Activated T-helper 1 cell treated with Interleukin-2 at 50 U/mL for 16 hours (primary cell): ENCODE measurements at places on chromosomes 11 and 22.
A peak's percentile ranks its signal among the peaks of the same experiment; 100 is the strongest.

GRCh38 chr22:47063071-47063509 is 300.6 kb downstream of the TBC1D22A start:
- no peak for DNase-seq

DNA sequence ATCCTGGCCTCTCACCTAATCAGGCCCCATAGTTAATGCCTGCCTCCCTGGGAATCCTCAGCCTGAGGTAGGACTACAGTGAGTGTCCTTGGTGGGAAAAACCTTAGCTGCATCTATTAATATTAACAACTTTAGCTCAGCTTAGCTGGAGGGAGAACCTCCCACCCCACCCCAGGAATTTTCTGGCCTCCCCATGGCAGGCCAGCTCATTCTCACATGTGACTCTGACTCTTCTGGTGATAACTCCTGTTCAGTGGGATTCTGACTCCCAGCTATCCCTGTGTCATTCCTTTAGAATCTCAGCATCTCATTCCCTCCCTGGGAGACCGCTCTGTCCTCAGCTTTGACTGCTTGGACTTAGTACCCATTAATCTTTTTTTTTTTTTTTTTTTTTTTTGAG is 14.5 kb downstream of the ART5 start:
- no peak for DNase-seq

DNA sequence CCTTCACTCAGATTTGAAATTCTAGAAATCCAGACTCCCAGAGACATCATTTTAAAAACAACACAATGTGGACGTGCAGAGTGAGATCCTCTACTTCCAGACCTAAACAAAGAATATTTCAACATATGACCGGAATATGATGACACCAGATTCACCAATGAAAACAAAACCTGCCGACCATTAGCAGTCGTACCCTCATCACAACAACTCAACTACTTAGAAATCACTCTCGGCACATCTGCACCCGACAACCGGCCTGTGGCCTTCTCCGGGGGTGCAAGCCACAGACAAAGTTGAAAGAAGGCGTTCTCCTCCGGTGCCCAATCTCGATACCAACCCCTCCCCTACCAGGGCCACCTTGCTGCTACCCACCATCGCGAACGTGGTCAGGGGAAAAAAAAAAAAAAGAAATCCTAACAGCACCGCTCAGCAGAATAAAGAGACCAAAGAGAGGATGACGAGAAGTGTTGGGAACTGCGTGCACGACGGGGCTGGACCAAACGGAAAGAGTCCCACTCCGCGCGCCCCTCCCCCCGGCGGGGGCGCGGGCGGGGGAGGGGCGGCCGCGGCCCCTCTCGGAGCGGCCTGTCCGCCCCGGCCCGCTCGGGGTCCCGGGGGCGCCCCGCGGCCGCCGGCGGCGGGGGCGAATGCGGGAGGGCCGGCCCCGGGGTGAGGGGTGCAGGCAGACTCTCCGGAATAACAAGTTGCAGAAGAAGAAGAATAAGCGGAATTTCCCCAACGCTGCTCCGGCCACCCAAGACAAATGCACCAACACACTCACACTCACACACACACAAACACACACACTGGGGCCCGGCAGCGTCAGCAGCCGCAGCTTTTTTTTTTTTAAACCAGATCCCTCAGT is 1.7 kb downstream of the PHF21A start:
- peak; percentile 38 for DNase-seq

DNA sequence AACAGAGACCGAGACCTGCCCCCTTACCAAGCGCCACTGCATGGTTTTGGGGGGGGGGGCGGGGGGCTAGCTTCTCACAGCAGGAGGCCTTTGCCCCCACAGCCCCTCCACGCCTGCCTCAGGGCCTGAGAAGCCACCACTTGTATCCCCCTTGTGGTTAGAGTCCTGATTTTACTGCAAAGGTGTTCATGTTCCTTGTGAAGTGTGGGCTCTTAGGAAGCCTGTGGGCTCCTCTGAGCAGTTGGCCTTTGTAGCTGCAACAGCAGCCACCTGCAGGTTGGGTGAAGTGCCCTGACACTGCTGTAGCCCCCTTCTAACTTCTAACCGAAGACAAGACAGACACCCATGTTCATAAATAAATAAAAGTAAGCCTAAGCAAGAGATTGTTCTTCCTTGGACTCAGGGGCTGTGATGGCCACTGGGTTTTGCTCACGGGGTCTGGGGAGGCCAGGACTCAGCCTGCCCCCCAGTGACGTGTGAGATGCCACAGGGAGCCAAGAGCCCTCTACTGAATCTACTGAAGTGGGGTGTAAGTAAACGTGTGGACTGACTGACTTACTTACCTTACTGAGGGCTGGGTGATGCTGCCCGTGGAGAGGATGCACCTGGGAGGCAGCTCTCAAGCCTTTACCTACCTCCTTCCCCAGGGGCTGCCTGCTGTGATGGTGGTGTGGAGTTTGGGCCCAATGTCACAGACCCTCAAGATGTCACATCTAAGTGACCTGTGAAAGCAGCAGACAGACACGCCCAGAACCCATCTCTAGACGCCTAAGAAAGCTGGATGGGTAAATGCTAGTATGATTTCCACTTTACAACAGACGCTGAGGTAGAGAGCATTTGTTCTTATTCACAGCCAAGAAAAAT is 25.8 kb downstream of the USP35 start:
- no peak for DNase-seq

DNA sequence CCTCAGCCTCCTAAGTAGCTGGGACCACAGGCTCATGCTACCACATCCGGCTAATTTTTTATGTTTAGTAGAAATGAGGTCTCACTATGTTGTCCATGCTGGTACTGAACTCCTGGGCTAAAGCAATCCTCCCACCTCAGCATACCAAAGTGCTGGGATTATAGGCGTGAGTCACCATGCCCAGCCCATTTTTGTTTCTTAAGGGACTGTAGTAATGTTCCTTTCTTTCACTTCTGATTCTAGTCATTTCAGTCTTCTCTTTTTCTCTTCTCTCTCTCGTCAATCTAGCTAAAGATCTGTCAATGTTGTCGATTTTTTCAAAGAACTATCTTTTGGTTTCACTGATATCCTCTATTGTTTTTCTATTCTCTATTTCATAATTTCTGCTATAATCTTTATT is 111.0 kb upstream of the APOA1 start:
- no peak for DNase-seq

DNA sequence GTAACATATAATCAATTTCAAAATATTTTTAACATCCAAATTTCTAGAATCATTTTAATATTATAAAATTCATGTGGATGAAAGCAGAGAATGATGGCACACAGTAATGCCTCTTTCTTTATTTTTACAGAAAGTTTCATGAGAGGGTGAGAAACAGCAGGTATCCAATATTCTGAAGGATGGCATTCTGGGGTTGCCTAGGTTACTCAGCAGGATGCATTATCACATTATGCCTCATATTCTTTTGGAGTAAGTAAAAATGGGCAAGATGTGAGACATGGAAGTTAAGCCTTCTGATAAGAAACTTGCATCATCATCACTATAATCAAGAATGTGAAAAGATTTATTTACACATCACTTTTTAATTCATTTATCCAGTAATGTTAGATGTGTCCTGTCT is 148.7 kb upstream of the PGR start:
- no peak for DNase-seq

GRCh38 chr22:40478338-40479125 is 108.1 kb downstream of the SGSM3 start:
- no peak for DNase-seq

GRCh38 chr11:104254347-104254746 is 90.4 kb upstream of the PDGFD start:
- DNase-seq, result no peak

DNA sequence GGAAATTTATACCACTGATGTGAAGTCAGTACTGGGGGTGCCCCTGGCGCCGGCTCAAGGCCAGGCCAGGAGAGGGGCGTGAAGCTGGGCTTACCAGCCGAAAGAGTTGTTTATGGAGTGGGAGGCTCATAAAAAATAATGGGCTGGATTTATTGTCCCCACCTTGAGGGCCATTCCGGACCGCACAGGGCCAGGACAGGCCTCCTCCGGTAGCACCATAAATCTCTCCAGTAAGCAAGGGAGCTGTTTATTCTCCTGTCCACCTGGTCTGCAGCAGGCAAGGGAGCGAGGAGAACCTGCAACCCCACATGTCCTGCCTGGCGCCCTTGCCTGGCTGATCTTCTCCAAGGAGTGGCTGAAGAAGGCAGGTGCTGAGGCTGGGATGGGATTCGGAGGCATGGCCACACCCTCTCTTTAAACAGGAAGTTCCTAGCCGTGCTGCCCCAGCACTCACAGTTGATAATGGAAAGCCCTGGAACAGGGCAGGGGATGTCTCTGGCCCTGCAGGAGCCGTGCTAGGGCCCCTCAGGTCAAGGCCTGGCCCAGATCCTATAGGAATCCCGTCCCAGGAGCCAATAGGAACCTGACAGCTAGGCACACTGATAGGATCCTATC is 65.1 kb downstream of the SCUBE1 start:
- DNase-seq, result no peak

GRCh38 chr11:101862391-101863233 is 52.2 kb upstream of the CEP126 start:
- DNase-seq, result no peak

GRCh38 chr22:27407369-27407985 is 394.1 kb downstream of the MN1 start:
- no peak for DNase-seq

GRCh38 chr11:111591187-111591960 is 10.9 kb upstream of the SIK2 start:
- DNase-seq, result no peak
